HT-29 (cell line): ENCODE measurements at places on chromosomes 3 and 15.

- no peak for DNase-seq
Observed at GRCh38 chr3:186035277-186035676, 73.6 kb downstream of the ETV5 start.

GRCh38 chr3:182198345-182198744 lies 486.6 kb downstream of the SOX2 start:
- no peak for DNase-seq

GRCh38 chr3:53082736-53083135 lies 36.9 kb upstream of the SFMBT1 start:
- DNase-seq: no peak

- DNase-seq: no peak
Observed at GRCh38 chr3:189714991-189715961, 84.1 kb downstream of the TP63 start.

DNA sequence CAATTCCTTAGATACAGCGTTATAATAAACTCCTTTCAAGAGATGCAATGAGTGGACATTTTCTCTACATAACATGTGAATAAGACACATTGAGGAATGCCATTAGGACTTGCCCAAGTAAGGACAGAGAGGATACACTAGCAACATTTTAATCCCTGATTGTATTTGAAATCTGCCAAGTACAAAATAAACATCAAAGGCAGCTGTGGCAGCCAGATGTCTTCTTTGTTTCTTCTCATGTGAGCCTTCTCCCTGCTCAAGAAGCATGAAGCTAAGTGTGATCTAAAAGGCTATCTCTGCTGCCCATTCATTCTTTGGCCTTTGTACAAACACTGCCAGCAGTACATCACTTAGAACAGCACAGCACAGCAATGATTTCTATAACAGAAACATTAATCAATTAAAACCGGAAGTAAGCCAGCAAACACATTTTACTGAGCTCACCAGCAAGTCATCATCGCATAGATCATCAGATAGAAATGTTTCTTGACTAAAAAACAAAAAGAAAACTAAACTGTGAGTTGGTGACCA lies 364.0 kb downstream of the CNTN6 start:
- no peak for DNase-seq
